ENCODE measurements at places on chromosomes 5 and 9.

DNA sequence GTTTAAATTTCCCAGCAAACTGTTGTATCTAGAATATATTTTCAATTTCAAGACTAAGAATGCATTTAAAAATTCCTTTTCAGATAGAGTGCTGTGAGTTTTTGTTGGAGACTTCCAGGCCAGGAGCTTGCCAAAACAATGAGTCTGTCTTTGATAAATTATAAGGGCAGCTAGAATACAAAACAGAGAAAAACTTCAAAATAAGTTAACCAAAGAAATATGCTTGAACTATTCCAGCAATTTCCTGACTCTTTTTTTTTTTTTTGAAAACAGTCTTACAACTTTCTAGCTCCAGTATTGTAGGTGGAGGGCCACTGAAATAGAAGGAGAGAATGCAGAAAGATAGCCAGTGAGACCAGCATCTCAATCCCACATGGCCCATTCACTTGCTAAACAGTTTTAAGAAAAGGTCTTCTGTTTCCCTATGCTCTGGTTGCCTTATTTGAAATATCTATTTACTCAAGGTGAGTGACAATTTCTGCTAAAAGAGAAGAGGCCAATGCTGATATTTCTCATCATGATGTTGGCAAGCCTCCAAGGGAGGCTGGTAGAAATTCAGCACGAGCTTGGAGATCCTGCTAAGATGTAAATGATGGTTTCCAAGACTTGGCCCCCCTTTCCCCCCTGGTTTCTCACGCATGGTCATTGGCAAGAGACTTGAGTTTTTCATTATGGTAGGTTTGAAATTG lies 103.2 kb downstream of the USP20 start:
- DNase-seq: no peak

- DNase-seq: no peak
Observed at GRCh38 chr5:22372376-22372775, 480.8 kb downstream of the CDH12 start.

- DNase-seq: peak; percentile 74
Observed at GRCh38 chr9:75892216-75892911, 1.9 kb downstream of the PCSK5 start.

DNA sequence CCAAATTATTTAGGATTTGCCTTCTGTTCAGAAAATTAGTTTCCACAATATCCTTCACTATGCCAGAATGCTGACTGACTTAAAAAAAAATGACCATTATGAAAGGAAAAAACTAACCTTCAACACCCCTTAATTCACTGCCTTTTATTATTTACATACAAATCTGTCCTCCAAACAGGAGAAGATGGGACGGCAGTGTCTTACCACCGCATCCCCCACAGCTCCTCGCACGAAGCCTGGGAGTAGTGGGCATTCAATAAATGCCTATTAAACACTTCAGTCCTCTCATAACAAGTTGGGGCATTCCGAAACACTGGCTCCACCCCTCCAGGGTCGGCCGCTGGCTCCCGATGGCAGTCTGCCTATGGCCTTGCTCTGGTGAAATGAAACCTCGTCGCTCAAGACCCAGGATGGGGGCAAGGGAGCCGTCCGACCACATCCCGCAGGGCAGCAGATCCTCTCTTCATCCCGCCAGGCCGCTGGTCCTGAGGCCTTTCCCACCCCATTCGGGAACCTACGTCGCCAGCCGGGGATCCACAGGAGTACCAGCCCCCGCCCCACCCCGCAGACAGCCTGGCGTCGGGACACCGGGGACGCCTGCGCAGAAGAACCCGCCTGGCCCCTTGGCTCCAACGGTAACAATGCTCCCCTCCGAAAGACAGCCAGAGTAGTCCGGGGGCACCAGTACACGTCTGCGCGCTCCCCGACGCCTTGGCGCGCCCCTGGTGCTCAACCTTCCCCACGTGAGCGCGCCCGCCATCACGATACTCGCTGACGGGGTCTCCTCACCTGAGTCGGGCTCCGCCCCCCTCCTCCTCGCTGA lies 613 bp downstream of the ZBTB5 start:
- DNase-seq: no peak

DNA sequence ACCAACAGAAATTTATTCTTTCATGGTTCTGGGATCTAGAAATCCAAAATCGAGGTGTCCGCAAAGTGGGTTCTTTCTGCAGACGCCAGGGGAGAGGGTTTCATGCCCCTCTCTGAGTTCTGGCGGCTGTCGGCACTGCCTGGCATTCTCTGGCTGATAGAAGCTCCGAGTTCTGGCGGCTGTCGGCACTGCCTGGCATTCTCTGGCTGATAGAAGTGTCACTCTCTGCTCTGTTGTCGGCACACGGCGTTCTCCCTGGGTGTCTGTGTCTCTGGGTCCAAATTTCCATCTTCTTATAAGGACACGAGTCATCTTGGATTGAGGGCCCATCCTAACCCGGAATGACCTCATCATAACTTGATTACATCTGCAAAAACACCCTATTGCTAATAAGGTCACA lies 7.6 kb downstream of the GFI1B start:
- DNase-seq: no peak

GRCh38 chr5:35939639-35940038 lies 1.2 kb upstream of the CAPSL start:
- no peak for DNase-seq

- DNase-seq: no peak
Observed at GRCh38 chr9:20340511-20340861, 281.8 kb downstream of the MLLT3 start.

- no peak for DNase-seq
Observed at GRCh38 chr5:99922386-99922785, 612.8 kb upstream of the FAM174A start.

- no peak for DNase-seq
Observed at GRCh38 chr9:131868766-131869165, 128.9 kb upstream of the RAPGEF1 start.
